Activated CD4-positive, alpha-beta memory T cell treated with anti-CD3 and anti-CD28 coated beads, Interleukin-2, amount 10 ng/mL, durations not matched to agents 7 days and 5 days (primary cell): ENCODE measurements at places on chromosomes 5 and 9.

DNA sequence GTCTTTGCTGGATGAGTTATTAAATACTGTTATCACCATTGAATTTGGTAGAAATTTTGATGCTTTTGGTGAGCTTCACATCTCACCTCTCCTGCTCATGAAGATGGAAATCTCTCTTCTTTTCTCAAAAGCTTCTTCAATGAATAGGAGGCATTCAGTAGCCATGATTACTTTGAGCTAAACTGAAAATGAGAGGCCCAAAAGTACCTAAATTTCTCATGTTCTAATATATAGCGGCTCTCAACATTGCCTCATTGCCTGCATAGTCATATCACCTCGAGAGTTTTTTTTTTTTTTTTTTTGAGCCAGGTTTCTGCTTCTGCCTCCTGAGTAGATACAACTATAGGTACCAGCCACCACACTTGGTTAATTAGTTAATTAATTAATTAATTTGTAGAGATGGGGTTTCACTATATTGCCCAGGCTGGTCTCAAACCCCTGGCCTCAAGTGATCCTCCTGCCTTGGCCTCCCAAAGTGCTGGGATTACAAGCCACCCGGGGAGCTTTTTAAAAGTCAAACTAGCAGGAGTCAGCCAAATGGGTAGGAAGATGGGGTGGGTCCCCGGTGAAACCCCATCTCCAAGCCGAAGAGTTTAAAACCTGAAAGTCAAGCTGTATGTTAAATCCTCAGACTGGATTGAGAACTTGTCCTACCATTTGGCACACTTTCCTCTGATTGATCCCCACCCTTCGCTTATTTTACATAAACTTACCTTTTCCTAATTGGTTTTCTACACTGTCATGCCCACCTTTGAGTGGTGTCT, 169.0 kb downstream of the DOCK2 start:
- DNase-seq: no peak

DNA sequence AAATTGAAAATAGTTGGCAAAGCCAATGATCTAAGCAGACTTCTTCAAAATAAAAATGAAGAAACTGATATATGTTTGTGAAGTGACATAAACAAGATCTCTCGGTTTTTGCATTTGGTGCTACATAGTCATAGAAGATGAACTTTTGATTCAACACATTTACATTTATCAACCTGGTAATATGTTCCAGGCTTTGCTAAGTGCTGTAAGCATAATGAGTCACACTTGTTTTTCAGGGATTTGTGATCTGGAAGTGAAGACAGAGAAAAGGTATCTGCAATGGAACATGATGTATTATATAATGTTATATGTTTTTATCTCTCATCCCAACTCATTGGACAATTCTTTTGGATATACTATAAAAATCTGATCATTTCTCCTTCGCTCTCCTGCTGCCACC, 801.4 kb downstream of the BRINP1 start:
- no peak for DNase-seq

DNA sequence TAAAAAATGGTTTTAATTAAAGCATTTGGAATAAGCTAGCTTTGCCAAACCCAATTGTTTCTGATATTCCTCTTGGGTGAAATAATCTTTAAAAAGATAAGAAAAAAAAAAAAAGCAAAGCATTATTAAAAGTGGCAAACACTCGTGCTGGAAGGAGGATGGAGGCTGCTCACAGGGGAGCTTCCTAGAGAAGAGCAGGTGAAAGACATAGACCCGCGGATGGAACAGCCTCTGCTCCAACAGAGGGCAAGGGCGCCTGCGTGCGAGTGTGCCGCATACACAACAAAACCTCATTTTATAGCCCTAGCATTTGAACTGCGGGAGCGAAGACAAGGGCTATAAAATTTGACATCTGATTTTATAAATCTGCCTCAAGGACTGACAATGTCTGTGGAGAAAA, 33.4 kb upstream of the SLC25A51 start:
- DNase-seq: no peak

- no peak for DNase-seq
Measured at GRCh38 chr9:33106372-33106771, 29.9 kb upstream of the SMU1 start.

GRCh38 chr9:82606071-82606470, 456.9 kb downstream of the RASEF start:
- DNase-seq: no peak

DNA sequence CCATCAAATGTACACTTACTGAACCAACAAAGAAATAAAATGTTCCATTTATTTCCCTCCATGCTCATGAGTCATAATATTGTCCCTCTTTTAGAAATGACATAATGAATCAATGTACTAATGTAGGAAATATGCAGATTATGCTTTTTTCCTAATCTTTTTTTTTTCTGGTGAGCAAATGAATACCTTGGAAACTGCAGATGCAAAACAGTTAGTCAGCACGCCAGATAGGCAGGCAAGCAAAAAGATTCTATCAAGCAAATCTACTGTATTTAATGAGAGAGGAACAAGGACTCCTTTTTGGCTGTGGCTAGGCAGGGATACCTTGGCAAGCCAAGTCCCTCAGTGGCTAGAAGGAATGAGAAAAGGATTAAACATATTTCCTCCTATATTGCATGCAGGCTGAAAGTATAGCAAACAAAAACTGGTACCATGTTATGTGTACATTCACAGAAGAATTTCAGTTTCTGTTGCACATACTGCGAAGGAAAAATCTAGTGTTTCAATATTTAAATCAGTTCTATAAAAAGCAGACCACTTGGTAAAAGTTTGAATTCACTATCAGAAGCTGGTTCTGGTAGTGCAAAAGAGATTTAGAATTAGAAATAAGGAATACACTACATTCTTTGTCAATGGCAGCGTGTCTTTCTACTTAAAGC, 605.4 kb downstream of the TLE1 start:
- no peak for DNase-seq

GRCh38 chr5:100424787-100425186, 110.4 kb upstream of the FAM174A start:
- DNase-seq: no peak

- DNase-seq: no peak
Measured at GRCh38 chr5:80588858-80589540, 18.9 kb upstream of the ANKRD34B start.

DNA sequence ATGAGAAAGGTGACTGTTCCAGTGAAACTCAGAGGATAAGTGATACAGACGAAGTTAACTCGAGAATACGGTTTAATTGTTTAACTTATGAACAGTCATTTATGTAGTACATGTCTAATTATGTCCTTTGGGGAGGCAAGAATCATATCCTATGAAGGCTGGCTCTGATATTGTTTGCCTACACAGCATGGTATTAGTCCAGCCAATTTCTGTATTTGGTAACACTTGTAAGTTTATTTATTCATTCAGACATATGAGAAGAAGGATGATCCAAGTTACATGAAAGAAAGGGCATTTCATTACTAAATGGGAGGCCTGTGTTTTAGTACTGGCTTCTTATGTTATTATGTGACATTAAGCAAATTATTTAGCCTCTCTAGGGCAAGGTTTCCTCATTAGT, 199.7 kb downstream of the NNT start:
- no peak for DNase-seq

DNA sequence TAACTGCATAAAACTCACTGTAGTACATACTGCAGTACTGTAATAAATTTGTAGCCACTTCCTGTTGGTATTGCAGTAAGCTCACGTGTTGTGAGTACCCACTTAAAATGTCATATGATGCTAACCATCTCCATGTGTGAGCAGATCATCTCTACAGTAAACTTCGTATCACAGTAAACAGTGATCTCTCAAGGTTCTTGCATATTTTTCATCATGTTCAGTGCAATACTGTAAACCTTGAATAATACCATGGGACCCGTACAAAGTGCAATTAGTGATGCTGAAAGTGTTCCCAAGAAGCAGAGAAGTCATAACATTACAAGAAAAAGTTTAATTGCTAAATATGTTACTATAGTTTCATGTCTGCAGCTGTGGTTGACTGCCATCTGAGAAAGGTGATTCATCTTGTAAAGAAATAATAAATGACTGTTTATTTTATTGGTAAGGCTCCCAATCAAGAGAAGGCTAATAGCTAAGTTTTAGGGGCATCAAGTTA, 253.8 kb upstream of the POU5F2 start:
- DNase-seq: no peak

- DNase-seq: no peak
Measured at GRCh38 chr9:87556039-87556438, 58.4 kb downstream of the DAPK1 start.

DNA sequence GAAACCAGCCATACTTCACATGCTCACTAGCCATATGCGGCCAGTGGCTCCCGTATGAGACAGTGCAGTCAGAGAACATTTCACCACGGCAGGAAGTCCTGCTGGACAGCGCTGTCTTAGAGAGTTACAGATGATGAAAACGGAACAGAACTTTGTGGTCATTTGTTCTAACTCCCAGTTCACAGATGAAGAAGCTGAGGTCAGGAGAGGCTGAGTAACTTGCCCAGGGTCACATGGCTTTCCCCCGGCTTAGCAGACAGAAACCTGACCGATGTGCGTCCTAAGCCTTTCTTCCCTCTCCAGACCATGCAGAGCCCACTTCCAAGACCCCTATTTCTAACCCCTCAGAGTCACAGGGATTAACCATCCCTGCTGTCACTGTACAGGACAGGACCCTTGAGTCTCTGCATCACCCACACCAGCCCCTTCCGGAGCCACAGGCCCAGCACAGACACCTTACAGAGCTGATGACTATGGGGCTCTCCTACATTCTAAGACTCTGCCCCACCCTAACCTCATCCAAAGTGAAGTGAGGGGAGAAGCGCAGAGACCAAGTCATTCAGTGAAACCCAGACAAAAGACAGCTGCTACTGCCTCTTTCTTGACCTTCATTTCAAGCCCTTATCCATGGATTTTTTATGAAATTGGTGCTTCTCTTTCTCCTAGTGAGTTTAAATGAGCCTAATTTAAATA, 86.9 kb downstream of the PTPN3 start:
- DNase-seq: peak; percentile 31

- no peak for DNase-seq
Measured at GRCh38 chr5:35694481-35694880, 76.8 kb downstream of the SPEF2 start.

DNA sequence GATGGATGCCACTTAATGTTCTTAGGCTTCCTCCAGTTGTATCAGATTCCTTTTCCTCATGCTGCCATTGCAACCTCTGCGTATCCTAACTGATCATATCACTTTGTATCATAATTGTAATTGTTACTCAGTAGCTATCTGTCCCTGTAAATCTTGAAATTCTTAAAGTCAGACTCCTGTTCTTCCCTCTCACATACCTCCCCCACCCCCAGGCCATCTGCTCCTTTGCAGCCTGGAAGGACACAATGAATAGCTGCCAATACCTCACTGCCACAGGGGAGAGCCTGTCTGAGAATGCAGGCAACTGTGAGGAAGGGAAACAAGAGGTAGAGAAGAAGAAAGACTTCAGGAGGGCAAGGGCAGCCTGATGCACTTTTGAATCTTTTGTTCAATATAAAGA, 228.5 kb downstream of the ENC1 start:
- DNase-seq: no peak

DNA sequence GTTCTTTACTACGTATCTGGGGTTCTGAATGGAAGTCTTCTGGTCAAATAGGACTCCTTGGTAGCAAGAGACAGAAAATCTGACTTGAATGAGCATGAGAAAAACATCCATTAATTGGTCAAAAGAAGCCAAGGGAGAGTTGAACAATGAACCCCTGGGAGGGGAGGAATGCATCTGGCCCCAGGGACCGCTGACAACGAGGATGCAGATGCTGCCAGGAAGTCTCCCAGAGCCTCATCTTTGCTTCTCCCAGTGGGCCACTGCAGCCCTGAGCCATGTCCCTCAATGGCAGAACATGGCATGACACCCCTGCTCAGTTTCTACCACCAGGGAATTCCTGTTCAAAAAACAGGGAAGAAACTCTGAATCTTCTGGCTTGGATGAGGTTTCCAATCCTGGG, 50.5 kb upstream of the ICE1 start:
- no peak for DNase-seq

DNA sequence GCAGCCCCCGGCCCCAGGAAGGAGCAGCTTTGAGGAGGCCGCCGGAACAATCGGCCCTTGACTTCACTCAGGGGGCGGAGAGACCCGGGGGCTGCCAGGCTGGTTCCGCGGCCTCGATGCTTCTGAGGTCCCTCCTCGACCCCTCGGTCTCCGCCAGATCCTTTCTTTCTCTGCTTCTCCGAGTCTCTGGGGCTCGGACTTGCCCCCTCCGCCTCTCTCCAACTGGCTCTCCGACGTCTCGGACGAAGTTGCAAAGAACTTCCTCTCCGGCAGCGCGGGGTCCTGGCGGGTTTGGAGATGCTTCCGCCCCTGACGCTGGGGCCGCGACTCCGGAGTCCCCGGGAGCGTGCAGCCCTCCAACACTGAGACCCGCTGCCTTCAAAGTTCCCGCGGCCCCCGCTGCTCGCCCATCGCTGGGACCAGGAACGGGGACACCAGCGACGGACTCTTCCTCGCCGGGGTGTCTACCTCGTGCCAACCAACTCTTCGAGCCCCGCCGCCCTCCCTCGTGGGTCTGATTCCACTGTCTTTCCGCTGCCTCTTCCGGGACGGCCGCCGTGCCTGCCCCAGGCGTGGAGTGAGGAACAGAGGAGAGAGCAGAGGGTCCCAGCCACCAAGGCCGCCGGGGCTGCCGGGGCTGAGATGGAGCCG, 7.0 kb downstream of the PAX5 start:
- DNase-seq: no peak

DNA sequence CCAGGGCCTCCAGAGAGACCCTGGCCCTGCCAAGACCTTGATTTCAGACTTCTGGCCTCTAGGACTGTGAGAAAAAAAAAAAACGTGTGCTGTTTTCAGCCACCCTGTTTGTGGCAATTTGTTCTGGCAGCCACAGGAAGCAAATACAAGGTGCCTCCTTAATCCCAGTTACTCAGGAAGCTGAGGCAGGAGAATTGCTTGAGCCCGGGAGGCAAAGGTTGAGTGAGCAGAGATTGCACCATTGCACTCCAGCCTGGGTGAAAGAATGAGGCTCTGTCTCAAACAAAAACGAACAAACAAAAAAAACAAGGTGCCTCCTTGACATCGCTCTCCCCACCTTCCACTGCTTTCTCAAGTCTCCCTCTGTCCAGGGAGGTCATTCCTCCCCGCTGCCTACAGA, 98.0 kb downstream of the GABBR2 start:
- no peak for DNase-seq

GRCh38 chr9:3435732-3436131, 90.1 kb downstream of the RFX3 start:
- no peak for DNase-seq

- no peak for DNase-seq
Measured at GRCh38 chr5:176620333-176620981, 9.9 kb downstream of the SNCB start.

- DNase-seq: no peak
Measured at GRCh38 chr5:127634007-127634406, 14.9 kb upstream of the CTXN3 start.

GRCh38 chr5:168590666-168591065, 11.5 kb upstream of the PANK3 start:
- no peak for DNase-seq

GRCh38 chr5:144130306-144130705, 40.2 kb downstream of the YIPF5 start:
- no peak for DNase-seq

DNA sequence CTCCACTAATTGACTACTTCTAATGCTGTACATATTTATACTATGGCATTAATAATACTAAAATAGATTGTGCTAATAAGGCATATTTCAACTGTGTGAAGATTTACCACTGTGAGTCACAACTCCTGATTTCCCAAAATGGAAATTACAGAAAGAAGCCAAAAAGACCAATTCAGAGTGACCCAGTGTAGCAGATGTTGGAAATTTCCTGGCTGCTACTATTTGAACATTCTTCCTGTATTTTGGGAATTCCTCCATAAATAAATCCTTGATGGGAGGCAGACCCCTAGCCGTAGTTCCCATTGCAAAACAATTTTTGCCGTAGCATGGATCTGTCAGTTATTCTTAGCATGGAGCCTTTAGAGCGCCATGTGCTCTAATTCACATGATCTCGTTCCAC, 11.4 kb upstream of the PRUNE2 start:
- no peak for DNase-seq
